ENCODE measurements at places on chromosomes 6 and 20.

GRCh38 chr20:37295595-37295994, 6.1 kb downstream of the MANBAL start:
- DNase-seq, result no peak

DNA sequence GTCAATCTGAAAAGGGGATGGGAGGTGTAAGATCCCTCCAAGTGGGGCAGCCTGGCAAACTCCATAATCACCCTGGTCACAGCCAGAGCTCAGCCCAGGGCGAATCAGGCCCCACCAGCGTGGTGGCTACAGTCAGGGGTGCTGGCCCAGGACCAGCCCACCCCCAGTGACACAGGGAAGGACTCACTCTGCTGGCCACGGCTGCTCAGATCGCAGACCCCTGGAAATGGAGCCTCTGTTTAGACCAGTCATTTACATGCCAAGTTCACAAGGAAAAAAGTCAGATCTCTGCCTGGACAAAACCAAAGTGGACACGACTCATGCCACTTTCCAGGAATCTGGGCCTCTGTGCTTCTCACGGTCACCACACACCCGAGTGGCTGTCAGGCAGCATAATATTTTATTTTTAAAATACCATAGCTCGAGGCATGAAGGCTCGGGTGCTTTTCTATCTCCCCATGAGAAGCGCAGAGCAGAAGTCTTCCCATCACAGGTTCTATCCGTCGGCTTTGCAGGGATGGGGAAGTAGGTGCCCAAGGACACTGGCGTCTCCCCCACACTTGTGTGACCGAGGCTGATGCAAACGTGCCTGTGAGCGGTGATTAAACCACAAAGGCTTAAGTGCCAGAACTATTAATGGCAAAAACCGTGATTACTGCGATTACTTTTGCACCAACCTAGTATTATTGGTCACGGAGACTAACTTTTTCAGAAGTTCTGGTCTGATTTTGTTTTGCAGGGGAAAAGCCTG, 13.0 kb downstream of the PXDC1 start:
- no peak for DNase-seq

DNA sequence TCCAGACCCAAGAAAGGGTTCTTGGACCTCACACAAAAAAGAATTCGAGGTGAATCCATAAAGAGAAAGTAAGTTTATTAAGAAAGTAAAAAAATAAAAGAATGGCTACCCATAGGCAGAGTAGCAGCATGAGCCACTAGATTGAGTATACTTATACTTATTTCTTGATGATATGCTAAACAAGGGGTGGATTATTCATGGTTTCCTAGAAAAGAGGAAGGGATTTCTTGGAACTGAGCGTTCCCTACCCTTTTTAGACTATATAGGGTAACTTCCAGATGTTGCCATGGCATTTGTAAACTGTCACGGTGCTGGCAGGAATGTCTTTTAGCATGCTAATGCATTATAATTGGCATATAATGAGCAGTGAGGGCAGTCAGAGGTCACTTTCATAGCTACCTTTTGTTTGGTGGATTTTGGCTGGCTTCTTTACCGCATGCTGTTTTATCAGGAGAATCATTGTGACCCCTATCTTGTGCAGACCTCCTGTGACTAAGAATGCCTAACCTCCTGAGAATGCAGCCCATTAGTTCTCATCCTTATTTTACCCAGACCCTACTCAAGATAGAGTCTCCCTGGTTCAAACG, 44.3 kb downstream of the TENT5A start:
- DNase-seq, result no peak

DNA sequence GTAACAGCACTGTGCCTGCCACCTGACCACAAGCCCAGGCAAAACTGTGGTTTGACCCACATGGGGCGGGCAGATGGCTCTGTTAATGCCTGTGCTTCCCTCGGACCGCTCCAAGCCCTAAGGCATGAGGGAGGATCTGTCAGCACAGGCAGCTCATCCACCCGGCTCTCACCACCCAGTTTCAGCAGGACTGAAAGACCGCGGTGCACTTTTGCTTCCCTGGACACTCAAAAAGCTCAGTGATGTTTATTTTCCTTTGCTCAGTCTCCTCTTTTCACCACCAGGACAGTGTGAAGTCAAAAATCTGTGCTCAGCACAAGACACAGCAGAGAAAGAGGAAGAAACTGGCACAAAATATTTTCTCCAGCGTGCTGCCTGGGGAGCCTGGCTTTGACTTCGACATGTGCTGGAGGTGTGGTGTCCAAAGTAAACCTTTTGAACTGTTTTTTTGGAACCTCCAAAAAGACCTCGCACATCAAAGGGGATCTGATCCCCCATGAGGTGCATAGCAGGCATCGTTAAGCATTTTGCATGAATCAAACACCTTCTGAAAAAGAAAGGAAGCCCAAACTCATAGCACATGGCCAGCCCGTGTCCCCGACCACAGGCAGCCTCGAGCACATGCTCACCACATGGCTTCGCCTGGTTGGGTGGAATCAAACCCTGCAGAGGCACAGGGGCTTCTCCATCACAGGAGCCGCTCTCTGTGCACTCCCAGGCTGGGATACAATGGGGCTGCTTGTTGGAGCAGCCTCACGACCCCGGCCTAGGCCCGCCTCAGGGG, 441.7 kb upstream of the JARID2 start:
- DNase-seq, result no peak

- DNase-seq, result no peak
Measured at GRCh38 chr6:76790045-76790796, 673.1 kb downstream of the HTR1B start.

DNA sequence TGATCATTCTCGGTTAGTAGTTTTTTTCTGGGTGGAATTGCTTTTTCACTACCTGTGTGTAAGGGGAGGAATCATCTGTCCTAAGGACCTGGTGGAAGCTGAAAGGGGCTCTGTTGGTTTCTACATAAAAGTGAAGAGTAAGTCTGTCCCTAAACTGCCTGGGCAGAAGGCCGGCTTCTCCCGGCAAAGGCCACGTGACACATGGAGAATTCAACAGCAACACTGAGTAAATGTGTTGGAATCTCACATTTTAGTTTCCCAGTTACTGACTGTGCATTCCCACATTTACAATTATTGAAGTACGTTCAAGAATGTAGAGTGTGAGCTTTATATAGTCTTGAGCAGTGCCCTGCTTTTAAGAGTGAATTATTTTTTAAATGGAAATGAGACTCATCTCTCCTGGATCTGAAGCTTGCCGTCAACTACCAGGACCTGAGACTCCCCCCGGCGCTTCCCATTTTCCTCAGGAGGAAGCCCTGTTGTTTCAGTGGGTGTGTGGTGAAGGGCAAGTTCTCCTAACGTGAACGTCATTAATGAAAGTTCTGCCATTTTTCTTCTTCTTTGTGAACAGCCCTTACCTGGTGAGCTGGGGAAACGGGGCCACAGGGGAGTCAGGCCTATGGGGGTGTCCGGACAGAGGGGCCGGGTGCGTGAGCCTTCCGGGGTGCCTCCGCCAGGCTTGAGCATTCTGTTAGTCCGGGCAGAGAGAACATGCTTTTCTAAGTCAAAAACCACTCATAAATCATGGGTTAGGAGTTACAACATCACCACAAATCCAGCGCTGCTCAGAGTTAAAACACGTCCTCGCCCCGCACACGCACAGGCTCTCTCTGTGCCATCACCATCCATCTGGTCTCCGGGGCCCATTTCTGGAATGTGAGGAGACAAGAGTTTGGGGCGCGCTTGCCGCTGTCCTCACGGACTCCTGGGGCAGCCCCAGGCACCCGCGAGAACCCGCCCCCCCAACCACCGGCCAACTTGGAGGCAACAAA, 56.6 kb upstream of the SMOC2 start:
- DNase-seq, result no peak

- DNase-seq, result no peak
Measured at GRCh38 chr6:37799263-37799644, 20.3 kb upstream of the ZFAND3 start.

GRCh38 chr6:12311106-12311505, 20.9 kb downstream of the EDN1 start:
- no peak for DNase-seq

DNA sequence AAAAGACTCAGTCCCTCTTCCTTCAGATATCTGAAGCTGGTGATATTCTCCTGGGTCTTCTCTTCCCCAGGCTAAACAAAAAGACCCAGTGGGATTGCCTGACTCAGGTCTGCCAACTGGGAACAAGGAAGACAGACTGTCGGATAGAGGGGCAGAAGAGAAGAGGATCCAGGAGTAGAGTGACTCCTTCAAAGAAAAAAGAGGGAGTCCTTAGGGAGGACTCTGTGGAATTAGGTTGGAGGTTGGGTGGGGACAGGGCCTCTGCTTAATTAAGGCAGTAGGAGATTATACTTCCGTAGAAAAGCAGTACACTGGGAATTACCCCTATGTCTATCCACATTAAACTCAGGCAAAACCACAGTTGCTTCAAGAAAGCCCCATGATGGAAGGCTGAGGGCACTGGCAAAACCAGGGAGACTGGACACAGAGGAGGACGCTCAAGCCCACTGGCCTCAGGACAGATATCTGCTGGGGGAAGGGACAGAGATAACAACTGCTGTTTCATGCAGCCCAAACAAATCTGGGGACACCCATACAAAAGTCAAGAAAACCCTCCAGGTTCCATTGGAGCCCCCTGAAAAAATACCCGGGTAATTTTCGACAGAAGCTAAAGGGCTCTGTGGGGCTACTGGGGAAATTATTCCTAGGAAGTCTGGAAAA, 5.7 kb downstream of the BCL2L1 start:
- DNase-seq, result no peak

GRCh38 chr6:111536910-111537527, 54.0 kb upstream of the REV3L start:
- DNase-seq, result no peak

DNA sequence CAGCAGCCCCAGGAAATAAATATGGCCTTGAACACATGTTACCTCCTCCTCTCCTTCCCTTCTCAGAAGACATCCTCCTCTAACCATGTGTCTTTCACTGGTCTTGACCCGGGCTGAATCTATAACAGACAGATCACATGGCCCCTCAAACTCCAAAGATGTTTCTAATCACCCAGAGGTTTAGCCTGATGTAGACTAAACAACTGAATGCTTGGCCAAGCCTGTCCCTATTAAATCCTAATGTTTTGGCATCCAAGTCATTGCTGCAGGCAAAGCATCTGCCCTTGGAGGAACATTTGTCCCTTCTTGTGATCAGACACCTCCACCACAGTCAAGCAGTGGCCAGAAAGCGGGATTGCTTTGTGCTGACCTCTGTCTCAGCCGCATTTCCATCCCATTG, 65.5 kb downstream of the ANKRD60 start:
- DNase-seq, result no peak

GRCh38 chr20:24814556-24815195, 134.4 kb upstream of the CST7 start:
- DNase-seq, result no peak

- no peak for DNase-seq
Measured at GRCh38 chr6:51854876-51855275, 232.5 kb downstream of the PKHD1 start.

DNA sequence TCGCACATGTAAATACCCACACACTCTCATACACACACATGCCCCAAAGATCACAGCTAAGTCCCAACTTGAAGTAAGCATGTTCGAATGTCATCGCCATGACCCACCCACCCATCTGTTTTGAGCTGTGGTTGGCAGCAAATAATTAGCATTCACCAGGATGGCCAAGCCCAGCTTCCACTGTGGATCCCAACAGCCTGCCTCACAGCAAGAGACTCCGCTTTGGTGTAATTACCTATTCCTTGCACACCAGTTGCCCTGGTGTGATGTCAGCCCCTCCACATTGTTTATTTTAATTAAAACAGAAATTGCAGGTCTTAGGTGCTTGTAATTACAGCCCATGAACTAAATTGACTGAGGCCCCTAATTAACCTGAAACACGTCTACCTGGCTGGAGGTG, 81.1 kb downstream of the MAFB start:
- DNase-seq, result no peak

- DNase-seq, result no peak
Measured at GRCh38 chr6:110815015-110815410, 256 bp downstream of the CDK19 start.

DNA sequence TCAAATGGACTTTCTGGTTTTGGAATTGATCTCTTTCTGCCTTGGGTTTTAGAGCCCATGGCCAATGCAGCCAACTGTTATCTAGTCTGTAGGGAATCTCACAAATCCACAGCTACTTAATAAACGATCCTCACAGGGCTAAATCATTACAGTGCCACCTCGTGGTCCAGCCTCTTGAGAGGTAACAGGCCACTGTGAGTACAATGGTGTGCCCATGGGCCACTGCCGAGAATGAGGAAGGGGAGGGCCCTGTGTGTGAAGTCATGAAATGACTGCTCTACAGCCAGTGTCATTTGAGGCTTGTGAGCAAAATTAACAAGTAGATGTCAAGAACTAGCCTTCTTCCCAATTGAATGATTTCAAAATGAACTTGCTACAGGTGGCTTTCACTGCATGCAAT, 54.3 kb upstream of the GMPR start:
- DNase-seq, result no peak

DNA sequence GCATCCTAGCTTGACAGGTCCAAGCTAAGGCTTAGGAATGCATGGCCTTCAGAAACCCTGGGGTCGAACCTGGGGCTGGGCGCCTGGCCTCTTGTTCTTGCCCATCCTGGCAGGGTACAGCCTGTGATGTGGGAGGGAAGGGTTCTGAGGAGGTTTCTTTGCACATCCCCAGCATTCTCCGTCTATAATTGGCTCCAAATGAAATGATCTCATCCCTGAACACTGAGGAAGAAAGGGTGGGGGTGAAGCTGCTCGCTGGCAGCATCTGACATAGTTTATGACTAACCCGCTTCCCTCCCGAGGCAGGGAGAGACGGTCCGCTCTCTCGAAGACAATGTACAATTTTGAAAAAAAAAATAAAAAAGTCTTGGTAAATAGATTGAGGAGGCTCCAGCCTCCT, 67.1 kb upstream of the ZNFX1 start:
- no peak for DNase-seq

DNA sequence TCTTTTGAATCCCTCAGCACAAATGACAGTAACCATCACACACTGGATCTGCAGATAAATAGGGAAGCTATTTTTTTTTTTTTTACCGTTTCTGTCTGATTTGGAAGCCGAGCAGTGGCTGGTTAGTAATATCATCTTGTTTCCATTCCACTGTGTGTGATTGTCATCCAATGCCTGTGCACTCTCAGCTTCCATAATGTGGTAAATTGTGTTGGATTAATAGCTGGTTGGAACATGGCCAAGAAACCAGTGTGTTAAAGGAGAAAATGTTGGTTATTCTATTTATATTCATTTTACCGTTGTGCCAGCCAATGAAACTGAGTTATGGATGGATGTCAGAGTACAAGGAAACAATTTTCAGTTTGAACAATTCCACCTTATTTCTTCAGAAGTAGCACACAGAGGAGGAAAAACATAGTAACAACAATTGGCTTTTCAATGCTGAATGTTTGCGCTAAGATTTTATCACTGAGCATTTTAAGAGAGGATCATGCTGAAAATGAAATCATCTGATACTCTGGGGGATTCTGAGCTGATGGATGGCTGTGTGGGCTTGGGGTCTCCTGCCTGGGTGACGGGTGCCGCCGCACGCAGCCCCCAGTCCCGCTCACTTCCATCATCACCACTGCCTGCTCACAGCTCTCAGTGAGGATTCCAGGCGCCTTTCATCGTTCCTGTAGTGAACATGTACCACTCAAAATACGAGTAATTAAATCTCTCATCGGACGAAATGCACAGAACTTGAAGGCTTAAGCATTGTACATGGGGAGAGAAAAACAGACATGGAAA, 40.7 kb upstream of the EXOC2 start:
- DNase-seq, result no peak

GRCh38 chr6:24323632-24324337, 34.1 kb downstream of the DCDC2 start:
- no peak for DNase-seq
